Left ventricle myocardium inferior (tissue), 1 donor: ENCODE measurements at places on chromosomes 12 and 14. TPM values are rescaled to one million over a fixed set of nuclear protein-coding genes. Genes with fewer than 3 reads are reported as not detected.

The C14orf39 gene
- total RNA-seq: not detected

The KRT4 gene
- total RNA-seq: not detected

The APOLD1 gene
- 22.0 TPM for total RNA-seq

The RTL1 gene
- not detected for total RNA-seq

The KLRK1 gene
- 0.36 TPM for total RNA-seq

The SOCS2 gene
- 16.6 TPM for total RNA-seq

The KCNC2 gene
- total RNA-seq: not detected

GRCh38 chr14:68000511-68000910 is 180.9 kb downstream of the RAD51B start:
- no peak for DNase-seq

DNA sequence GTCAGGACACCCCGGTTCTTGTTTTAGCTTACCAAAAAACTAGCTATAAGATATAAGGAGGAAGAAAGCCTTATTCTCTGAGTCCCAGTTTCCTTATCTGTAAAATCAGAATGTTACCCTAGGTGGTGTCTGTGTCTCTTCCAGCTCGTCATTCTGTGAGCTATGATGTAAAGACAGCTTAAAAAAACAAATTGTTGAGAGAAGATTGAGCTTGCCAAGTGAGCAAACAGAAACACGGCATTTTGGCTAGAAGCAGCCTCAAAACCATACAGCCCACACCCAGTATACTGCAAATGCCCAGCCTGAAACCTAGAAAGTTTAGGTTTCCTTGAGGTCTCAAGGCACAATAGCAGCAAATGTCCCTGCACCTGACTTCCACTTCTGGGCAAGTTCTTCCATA is 151.4 kb downstream of the SSPN start:
- DNase-seq: no peak

DNA sequence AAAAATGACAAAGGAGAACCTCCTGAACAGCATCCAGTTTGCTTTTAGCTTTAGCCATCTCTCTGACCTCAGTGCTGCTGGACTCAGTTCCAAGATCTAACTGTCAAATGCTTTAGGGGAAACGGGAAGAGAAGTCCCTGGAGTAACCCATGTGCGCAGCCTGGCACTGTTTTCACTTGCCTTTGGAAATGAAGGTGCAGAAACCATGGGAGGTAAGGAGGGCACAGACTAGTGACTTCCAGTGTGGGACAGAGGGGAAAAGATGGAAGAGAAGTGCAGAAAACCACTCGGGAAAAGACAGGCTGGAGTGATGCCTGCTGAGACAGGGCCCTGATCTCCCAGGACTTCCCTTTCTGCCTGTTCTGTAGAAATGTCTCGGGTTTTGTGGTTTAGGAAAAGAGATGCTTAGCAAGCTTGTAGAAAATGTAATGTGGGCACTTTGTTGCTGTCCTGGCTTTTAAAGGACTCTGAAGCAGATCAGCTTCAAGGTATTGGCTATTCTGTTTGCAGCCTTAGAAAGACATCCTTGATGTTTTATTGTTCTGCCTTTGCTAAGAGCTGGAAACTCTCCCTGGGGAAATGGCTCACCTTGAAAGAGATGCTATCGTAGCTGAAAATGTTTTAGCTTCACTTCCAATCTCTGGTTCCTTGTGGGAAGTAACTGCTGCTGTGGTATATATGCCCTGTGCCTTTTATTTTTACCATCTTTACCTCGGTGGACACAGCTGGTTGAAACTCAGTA is 124.6 kb upstream of the HIF1A start:
- DNase-seq: no peak

GRCh38 chr14:50906326-50907065 is 34.6 kb downstream of the ABHD12B start:
- DNase-seq: no peak

DNA sequence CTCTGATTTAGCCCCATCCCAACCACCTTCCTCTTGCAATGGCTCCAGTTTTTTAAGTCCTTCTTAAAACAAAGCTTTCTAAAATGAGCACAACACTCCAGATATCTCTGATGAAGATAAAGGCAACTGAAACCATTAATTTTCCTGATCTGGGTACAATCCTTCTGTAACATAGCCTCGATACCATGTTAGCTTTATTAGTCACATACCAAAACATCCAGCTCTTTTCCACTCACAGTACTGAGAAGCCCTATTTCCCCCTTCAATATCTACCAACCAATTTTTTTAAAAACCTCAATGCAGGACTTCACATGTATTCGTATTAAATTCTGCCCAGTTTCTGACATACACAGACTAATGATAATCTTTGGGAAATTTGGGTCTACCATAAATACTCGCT is 105.9 kb downstream of the MED13L start:
- DNase-seq: no peak

DNA sequence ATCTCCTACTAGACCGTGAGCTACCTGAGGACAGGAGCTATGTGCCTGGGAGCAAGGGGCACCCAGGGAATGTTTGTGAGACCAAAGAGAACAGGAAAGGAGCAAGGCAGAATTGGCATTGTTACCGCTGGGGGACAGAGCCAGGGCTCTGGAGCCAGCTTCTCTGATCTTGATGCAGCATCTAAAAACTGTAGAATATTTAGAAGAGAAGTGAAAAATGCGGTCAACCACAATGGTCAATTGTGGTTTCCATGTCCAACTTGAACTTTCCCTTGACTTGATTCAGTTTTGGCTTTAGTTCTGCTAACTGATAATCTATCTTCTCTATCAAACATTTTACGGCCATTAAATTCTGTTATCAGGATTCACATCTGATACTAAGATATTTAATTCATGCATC is 201.2 kb downstream of the ANO4 start:
- DNase-seq: no peak

DNA sequence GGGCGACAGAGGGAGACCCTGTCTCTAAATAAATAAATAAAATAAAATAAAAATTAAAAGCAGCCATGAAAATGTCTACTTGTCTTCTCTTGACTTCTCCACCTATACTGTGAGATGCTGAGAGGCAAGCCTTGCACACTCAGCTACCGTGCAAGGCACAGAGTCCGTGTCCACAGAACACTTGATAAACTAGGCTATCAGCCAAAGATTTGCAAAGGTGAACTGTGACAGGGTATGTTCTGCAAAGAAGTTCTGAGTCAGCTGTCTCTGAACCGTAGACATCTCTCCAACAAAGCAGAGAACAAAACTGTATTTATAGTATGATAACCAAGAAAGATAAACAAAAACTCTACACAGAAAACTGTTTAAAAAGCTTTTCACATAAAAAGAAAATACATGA is 35.5 kb downstream of the STXBP6 start:
- no peak for DNase-seq

DNA sequence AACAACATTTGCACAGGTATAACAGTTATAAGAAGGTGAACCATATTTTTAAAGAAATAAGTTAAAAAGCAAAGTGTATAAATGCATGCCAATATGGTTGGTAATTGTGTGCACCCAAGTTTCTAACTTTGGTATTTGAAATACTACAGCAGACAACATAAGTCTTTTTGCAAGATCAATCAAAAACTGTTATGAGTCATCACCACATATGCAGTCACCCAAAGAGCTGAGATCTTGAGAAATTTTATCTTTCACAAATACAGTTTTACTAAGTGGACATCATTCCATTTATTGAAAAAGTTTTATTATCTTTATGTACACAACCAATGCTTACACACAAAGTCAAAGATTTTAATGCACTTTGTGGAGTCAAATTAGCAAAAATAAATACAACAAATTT is 7.0 kb upstream of the ACSS3 start:
- no peak for DNase-seq

GRCh38 chr14:36579573-36580140 is 2.8 kb downstream of the NKX2-8 start:
- no peak for DNase-seq

DNA sequence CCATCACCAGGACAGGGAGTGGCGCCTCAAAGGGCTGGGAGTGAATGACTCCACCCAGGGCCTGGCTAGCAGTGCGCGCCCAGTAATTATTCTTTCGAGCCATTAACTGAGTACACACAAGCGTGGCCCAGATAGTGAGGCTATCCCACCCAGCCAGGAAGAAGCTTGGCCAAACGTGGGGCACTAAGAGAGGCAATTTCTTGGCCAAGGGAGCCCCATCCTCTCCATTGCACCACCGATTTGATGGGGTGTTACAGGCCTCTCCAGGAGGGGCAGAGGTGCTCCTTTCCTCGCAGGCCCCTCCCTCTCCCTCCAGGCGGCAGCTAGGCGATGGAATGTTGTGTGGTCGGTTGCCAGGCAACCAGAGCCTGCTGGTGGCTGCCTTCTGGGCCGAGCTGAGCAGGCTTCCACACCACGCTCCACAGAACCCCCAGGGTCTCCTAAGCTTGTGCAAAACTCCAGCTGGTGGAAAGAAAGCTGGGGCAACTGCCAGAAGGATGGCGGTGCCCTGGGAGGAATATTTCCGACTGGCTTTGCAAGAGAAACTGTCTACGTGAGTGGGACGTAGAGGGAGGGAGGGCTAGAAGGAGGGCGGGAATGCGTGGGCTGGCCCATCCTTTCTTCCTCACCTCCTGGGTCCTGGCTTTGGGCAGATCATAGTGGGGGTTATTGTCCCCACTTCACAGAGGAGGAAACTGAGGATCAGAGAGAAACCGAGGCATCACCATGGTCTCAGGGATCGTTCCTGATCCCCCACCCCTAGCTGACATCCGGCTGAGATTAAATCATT is at the start of gene CFAP73:
Gene CFAP73 (plus strand): TSS at position 364 of the 790 bp plus-strand sequence. CDS start 134 bp downstream, at position 498.
- DNase-seq: peak; percentile 59

DNA sequence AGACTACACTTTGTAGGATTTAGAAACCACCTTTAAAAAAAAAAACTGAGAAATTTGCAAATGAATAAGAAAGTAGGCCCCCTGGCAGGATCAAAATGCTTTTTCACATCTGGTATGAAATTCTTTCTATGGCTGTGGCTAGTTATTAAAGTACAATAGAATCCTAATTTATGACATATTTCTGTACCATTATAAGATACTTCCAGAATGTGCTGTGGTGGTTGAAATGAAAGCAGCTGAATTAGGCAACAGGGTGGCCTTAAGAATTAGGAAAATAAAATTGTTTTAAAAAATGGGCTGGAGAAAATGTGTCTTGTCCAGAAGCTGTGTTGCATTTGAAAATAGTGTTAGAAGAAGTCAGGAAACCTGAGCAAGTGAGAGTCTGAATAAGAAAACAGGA is 85.9 kb upstream of the PDE3A start:
- DNase-seq: no peak

GRCh38 chr12:6535960-6536847 is 1.9 kb downstream of the GAPDH start:
- DNase-seq: no peak
